Aortic smooth muscle cell (primary cell): ENCODE measurements at places on chromosomes 1 and 21. TPM values are rescaled to one million over a fixed set of nuclear protein-coding genes. Genes with fewer than 3 reads are reported as not detected.

SPRR3 gene
- not detected in 2 replicates for total RNA-seq

ADCY10 gene
- under 0.01 and 0.26 TPM in 2 replicates for total RNA-seq

ANP32E gene
- 28.8 and 36.5 TPM in 2 replicates for total RNA-seq

MSH4 gene
- 0.06 and 0.13 TPM in 2 replicates for total RNA-seq

SHE gene
- total RNA-seq = 0.93 and 2.4 TPM in 2 replicates

SLAMF8 gene
- not detected in 2 replicates for total RNA-seq

HLX gene
- 4.0 and 4.2 TPM in 2 replicates for total RNA-seq

CLEC20A gene
- total RNA-seq = not detected in 2 replicates

SIPA1L2 gene
- 6.2 and 10.6 TPM in 2 replicates for total RNA-seq

CR1L gene
- total RNA-seq = not detected in 2 replicates

PTPRF gene
- 32.2 and 58.1 TPM in 2 replicates for total RNA-seq

CHIA gene
- not detected in 2 replicates for total RNA-seq

OR2T29 gene
- total RNA-seq = 0.06 TPM in 1 of 2 replicates, not detected in the other

USH2A gene
- under 0.01 TPM in 1 of 2 replicates, not detected in the other for total RNA-seq

TRIM67 gene
- under 0.01 TPM in 1 of 2 replicates, not detected in the other for total RNA-seq

KRTAP19-3 gene
- total RNA-seq = not detected in 2 replicates

SPRR2E gene
- not detected in 2 replicates for total RNA-seq

TMPRSS15 gene
- under 0.01 and 0.06 TPM in 2 replicates for total RNA-seq

NCF2 gene
- under 0.01 and 0.19 TPM in 2 replicates for total RNA-seq

HMCN1 gene
- 151 and 368 TPM in 2 replicates for total RNA-seq

SERPINC1 gene
- total RNA-seq = 0.12 and 0.13 TPM in 2 replicates

SYT6 gene
- not detected in 2 replicates for total RNA-seq

FOXD3 gene
- not detected in 2 replicates for total RNA-seq

LINGO4 gene
- total RNA-seq = not detected in 2 replicates

APCS gene
- total RNA-seq = not detected in 2 replicates

ZC3H12A gene
- total RNA-seq = 8.6 and 9.9 TPM in 2 replicates

POU2F1 gene
- 4.0 and 5.3 TPM in 2 replicates for total RNA-seq

CRYBG2 gene
- not detected in 2 replicates for total RNA-seq

DUSP10 gene
- 3.2 and 3.7 TPM in 2 replicates for total RNA-seq

ILF2 gene
- total RNA-seq = 137 and 150 TPM in 2 replicates

CLIC6 gene
- total RNA-seq = 0.12 and 0.13 TPM in 2 replicates

PAPPA2 gene
- 0.26 and 0.31 TPM in 2 replicates for total RNA-seq

CYP2J2 gene
- total RNA-seq = 0.12 and 0.13 TPM in 2 replicates

C1orf115 gene
- 2.5 and 5.1 TPM in 2 replicates for total RNA-seq

KLHDC9 gene
- total RNA-seq = 1.8 and 3.5 TPM in 2 replicates

ASTN1 gene
- total RNA-seq = under 0.01 TPM in 1 of 2 replicates, not detected in the other

PMVK gene
- 11.3 and 12.6 TPM in 2 replicates for total RNA-seq

HRNR gene
- not detected in 2 replicates for total RNA-seq

NTMT2 gene
- not detected in 2 replicates for total RNA-seq

DMBX1 gene
- not detected in 2 replicates for total RNA-seq

PPIAL4G gene
- 0.06 TPM in 1 of 2 replicates, not detected in the other for total RNA-seq

CYYR1 gene
- total RNA-seq = 0.13 and 0.19 TPM in 2 replicates

OR2L8 gene
- not detected in 2 replicates for total RNA-seq

CHAF1B gene
- 2.1 and 3.4 TPM in 2 replicates for total RNA-seq

IGSF3 gene
- 0.25 and 0.53 TPM in 2 replicates for total RNA-seq

HTR6 gene
- total RNA-seq = 0.06 and 0.13 TPM in 2 replicates

RHBDL2 gene
- 0.50 and 0.79 TPM in 2 replicates for total RNA-seq

C8B gene
- total RNA-seq = not detected in 2 replicates
